NCI-H187 (cell line): ENCODE measurements at places on chromosomes 5 and 9.

DNA sequence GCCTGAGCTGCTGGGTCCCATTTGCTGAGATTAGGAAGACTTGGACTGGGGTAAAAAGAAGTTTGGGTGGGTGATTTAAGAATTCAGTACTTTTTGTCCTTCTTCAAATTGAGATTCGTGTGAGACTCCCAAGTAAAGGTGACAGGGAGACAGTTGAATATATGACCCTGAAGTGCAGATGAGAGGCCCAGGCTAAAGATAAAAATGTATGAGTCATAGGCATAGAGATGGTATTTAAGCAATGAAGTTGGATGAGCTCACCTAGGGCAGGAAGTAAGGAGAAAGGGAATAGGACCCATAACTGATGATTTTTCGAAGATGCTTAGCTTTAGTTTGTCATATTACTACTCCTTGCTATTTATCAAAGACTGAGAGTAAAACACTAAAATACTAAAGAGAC is 255.9 kb upstream of the ADRA1B start:
- no peak for DNase-seq

DNA sequence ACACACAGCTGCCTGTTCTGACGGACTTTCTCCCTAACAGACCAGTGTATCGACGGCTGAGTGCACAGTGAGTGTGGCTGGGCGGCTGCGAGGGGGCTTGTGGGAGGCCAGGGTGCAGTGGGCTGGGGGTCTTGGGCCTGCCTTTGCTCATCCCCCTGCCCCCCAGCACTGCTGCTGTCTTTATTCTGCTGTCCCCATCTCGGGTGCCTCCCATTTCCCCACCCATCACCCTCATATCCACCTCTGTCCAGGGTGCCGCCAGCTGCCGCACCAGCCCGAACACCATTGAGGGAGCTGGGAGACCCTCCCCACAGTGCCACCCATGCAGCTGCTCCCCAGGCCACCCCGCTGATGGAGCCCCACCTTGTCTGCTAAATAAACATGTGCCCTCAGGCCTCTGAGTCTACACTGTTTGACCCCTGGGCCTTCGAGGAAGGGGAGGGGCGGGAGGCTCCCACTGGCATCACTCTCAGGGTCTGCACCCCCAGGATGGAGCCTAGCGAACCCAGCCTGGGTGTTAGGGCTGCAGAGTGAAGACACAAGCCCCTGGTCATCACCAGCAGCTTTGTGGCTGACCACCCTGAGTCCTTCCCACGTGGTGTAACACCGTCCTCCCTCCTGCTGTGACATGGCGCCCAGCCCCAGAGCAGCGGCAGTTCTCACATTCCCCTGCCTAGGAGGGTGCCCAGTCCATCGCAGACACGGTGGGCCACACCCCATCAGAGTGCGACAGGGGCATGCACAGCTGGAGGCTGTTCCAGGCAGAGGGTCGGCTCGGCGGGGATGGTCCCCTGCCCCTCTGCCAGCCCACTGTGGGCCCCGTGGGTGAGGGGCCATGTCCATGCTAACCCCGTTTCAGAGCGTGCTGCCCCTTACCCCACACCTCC is 4.0 kb downstream of the LCN2 start:
- no peak for DNase-seq

- no peak for DNase-seq
Observed at GRCh38 chr5:122940890-122941289, 95.5 kb downstream of the SNX24 start.

GRCh38 chr9:127976498-127976897 is 4.3 kb downstream of the EEIG1 start:
- DNase-seq, result peak; percentile 48

DNA sequence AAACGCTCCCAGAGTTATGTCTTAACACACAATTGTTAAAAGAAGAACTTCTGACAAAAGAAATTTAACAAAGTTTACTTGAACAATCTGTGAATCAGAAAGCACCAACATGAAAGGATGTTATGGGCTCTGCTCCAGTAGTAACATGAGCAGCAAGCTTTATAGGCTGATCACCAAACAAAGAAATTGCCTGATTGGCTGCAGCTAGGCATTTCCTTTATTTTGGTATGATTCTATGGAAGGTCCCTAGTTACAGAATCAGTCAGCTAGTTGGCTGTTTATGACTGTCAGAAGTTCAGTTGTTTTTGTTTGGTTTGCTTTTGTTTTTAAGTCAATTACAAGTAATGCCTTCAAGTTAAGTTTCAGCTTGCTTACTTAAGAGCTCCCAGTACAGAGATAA is 102.4 kb upstream of the SMC2 start:
- no peak for DNase-seq

GRCh38 chr9:111450124-111450523 is 34.1 kb downstream of the ECPAS start:
- DNase-seq, result no peak

GRCh38 chr5:128538250-128539037 is 399 bp upstream of the FBN2 start:
- DNase-seq, result no peak

GRCh38 chr9:96398582-96399324 is 15.2 kb upstream of the SLC35D2 start:
- no peak for DNase-seq

GRCh38 chr9:77809552-77809951 is 161.4 kb upstream of the GNA14 start:
- no peak for DNase-seq

DNA sequence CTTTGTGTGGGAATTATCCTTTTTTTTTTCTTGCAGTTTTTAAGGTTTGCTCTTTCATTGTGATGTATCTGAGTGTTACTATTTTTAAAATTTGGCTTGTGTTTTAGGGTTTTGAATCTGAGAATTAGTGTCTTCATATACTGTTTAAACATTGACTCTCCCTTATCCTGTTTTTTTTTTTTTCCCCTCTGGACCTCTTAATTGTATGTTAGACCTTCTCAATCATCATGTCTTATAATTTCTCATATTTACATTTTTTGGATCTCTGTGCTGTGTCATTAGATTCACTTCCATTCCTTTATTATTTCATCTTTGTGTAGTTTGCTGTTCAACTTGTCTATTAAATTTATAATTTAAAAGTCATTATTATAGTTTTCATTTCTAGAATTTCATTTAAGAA is 47.0 kb downstream of the SCAMP1 start:
- no peak for DNase-seq

DNA sequence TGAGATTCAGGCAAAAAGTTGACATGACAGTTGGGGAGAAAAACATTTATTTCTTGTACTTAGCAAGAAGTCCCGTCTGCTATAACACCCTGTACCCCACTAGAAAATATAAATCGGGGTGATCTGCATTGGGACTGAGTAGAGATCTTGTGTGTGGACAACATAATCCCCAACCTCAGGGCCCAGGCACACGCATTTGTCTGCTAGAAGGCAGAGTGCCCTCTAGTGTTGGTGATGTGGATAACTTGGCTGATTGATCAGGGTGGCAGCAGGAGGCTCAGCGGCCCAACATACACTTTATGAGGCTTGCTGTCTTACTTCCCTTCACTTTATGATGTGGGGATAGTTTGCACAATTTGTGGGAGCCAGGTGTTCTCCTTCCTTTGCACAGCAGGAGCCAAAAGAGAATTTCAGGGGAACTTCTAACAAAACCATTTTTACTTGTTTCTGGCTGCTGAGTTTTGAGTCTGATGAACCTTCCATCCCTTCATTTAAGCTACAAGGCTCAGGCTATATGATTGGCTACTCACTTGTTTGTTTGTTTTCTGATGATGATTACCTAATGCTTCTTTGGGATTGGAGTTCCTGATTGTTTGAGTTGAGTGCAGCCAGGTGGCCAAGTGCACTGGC is 263.2 kb downstream of the DMAC1 start:
- DNase-seq, result peak; percentile 23

DNA sequence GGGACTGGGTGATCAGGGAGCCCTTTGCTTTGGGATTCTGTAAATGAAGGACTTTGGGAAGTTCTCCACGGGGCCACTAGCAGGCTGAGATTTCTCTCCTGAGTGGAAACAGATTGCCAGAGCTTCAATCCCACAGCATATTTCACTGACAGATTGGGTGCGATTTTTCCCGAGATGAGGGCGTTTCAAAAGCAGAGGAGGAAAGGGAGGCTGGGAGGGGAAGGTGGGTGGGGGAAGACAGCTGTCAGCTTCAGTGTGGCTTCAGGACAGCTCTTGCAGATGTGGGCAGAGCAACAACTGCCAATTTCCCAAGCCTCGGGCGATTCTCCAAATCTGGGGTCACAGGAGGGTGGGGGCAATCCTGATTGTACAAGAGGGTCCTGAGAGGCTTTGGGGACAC is 258.5 kb upstream of the ADRA1B start:
- DNase-seq, result no peak

- no peak for DNase-seq
Observed at GRCh38 chr5:111372799-111373198, 139.5 kb downstream of the STARD4 start.

DNA sequence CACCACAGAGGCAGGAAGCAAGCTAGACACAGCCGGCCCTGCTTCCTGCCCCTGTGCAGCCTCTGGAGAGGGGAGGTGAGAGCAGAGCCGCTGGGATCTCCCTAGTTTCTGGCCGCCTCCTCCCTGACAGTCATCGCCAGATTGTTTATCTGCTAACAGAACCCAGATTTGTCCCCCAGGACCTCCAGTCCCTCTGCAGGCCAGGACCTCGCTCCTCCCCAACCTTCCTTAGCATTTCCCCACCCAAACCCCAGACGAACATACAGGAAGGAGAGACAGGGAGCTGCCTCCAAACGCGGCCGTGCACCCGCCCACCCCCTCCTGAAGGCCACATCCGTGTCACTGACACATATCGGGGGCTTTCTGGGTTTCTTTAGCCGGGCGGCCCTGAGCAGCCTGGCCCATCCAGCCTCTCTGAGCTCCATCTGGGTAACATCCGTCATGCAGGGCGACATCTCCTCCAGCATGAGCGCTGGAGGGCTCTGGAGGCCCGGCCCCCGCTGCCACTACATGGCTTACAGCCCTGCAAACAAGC is 47.5 kb downstream of the DBH start:
- DNase-seq, result no peak

DNA sequence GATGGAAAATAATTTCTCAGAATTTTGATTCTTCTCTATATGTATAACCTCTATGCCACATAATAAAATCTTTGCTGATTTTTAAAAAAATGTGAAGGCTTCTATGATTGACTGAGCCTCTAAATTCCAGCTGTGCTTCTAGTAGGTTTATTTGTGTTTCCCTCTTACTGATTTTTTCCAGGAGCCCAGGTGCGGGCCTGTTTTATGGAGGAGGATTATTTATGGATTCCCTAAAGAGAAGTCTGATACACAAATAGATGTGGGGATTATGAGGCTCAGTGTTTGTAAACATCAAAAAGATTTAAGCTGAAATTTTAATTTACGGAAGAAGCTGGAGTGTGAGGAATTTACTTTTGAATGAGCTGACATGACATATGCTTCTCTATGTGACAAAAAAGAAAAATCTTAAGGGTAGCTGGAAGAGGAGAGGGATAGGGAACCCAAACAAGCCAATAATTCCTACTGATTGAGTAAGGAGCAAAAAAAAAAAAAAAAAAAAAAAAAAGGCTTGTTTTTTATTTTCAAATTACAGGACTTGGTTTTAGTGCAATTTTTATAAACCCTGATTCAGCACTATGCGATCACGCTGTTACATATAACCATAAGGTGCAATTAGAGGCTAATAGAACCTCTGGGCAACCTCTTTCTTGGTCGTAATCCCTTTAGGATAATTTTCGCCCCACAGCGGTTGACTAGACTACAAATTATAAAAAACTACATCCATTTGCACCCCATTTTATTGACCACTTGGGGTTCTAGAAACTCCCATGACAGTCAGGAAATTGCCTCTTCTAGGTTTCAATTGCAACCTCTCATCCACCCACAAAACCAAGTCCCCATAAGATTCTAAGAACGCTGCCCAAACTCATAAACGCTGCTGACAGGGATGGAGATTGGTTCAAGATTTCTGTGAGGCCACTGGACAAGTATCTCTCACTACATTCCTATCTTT is 44.4 kb upstream of the RAI14 start:
- DNase-seq, result no peak

- DNase-seq, result no peak
Observed at GRCh38 chr5:66436721-66437120, 159.5 kb upstream of the MAST4 start.

DNA sequence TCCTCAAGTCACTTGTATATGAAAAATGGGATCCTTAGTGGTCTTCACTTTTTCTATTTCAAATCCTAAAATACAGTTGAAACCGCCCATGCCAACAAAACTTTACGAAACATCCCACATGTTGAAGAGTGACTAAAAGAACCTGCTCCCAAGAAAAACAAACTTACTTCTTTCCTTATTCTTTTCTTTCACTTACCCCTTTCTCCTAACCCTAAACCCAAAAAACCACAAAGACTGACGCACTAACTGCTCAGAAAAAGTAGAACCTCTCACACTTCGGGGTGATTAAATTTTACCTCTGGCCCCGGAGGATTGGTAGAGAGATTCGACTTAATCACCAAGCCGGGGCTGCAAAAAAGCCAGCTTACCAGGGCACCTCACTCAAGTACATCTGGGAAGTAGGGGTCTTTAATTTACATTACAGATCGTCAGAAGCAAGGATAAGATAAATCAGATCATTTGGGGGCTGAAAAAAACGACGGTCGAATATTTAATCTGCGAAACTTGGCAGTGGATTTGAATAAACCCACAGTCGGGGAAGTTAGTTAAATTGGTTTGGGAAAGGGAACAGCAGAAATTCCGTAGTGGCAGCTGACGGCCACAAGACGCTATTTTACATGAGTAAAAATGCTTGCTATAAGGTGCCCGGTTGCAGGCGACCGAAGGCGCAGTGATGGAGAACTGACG is 1.3 kb downstream of the CDO1 start:
- DNase-seq, result no peak

GRCh38 chr5:90571147-90571773 is 12.7 kb downstream of the ADGRV1 start:
- DNase-seq, result no peak

DNA sequence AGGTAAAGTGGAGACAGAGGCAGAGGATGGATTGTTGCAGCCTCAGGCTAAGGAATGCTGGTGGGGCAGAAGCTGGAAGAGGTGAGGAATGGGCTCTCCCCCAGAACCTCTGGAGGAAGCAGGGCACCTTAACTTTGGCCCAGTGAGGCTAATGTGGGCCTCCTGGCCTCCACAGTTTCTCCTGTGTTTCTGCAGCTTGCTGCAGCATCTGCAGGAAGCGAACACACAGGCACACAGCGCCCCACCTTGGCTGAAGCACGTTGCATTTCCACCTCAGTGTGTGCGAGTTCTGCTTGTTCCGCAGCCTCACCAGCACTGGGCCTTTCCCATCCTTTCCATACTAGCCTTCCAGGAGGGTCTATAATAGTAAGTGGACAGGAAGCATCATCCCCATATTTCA is 27.2 kb upstream of the ASS1 start:
- DNase-seq, result no peak

GRCh38 chr5:89850513-89850865 is 559.1 kb downstream of the CETN3 start:
- DNase-seq, result no peak

GRCh38 chr9:98852961-98853360 is 45.5 kb downstream of the GALNT12 start:
- no peak for DNase-seq

DNA sequence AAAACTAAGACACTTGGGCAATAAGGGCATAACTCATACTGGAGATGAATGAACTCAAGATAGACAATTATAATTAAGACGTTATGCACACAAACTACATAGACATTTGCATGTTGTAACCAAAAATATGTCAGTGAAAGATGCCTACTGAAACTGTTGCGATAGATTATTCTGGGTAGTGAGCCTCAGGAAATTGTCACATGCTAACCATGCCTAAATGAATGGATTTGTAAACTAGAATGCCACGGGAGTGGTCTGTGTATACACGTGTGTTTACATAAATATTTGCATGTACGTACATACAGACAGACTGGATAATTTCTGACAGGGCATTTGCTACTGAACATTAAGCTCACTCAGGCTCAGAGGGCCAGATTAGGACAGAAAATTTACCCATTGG is 1.2 kb downstream of the NIPSNAP3B start:
- DNase-seq, result no peak

GRCh38 chr9:113535756-113536155 is 72.2 kb downstream of the RGS3 start:
- no peak for DNase-seq
